ENCODE measurements at places on chromosomes 5 and 9. TPM values are rescaled to one million over a fixed set of nuclear protein-coding genes. Genes with fewer than 3 reads are reported as not detected.

Gene BARX1
- not detected for total RNA-seq

Gene CENPH
- total RNA-seq, result 19.5 TPM

Gene MLANA
- total RNA-seq, result not detected

Gene TLN1
- total RNA-seq, result 184 TPM

Gene GGTA1
- not detected for total RNA-seq

Gene PCDHGB2
- total RNA-seq, result 3.0 TPM

Gene SLC34A1
- total RNA-seq, result not detected

Gene BARHL1
- total RNA-seq, result not detected

Gene SLC25A2
- not detected for total RNA-seq

Gene GTF2H2
- 19.4 TPM for total RNA-seq

Gene GPR21
- not detected for total RNA-seq

Gene C9orf153
- not detected for total RNA-seq

Gene PCDHGA10
- 11.8 TPM for total RNA-seq

Gene ZDHHC11
- 1.3 TPM for total RNA-seq

Gene KCNV2
- not detected for total RNA-seq

Gene SLC23A1
- not detected for total RNA-seq

Gene ERAP2
- total RNA-seq, result 2.8 TPM

Gene ADGRD2
- total RNA-seq, result not detected

Gene SPINK7
- not detected for total RNA-seq

Gene BHMT2
- 1.2 TPM for total RNA-seq

Gene FGF18
- total RNA-seq, result not detected

Data from epithelial cell of alveolus of lung (primary cell).